GM13977 (cell line): ENCODE measurements at places on chromosomes 2 and 18.

- no peak for DNase-seq
Measured at GRCh38 chr2:64609942-64610281, 43.8 kb downstream of the SERTAD2 start.

DNA sequence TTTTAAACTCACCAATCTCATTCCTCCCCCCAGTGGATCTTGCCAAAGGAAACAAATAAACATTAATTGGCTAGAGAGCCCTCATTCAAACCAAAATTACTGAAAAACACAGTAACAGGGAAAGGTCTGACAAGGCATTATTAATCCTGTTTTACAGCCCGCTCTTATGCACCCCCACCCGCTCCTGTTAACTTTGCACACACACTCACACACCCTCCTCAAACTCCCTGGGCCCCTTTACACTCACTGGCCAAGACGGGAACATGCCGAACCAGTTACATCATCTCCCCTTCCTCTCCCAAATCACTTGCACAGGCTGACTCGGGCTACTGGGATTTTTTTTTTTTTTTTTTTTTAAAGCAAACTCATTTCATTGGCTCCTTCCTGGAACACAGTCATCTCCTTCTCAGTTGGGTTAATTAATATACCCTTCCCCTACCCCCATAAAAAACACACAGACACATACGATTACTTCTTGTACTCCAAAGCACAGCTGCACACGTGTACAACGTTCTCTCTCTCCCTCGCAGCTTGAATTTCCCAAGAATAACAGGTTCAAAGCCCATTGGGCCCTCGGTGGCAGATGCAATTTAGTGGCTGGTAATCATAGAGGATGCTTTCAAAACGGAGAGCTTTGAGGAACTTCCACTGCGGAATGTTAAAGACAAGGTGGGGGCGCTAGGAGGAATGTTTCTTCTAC, 31.8 kb downstream of the KLF7 start:
- DNase-seq, result no peak

DNA sequence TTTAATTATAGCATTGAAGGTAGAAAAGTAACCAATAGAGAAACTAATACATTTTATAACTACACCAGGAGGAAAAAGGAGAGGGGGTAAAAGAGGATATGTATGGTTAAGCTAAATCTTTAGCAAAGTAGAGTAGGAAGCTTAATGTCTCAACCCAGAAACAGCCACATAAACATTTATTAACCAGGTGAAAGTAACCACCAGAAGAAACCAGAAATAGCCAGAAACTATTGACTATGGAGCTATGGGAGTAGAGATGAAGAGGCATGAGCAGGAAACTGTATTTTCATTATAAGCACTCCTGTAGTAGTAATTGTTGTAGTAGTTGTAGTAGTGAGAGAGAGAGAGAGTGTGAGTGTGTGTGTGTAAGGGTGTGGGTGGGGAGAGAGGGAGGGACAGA, 617.5 kb upstream of the CHAC2 start:
- no peak for DNase-seq

- DNase-seq, result no peak
Measured at GRCh38 chr2:228378233-228378632, 196.7 kb upstream of the SPHKAP start.

- DNase-seq, result no peak
Measured at GRCh38 chr2:50546790-50547189, 485.1 kb downstream of the NRXN1 start.

GRCh38 chr2:86193901-86194567, 1.2 kb downstream of the IMMT start:
- DNase-seq, result no peak

DNA sequence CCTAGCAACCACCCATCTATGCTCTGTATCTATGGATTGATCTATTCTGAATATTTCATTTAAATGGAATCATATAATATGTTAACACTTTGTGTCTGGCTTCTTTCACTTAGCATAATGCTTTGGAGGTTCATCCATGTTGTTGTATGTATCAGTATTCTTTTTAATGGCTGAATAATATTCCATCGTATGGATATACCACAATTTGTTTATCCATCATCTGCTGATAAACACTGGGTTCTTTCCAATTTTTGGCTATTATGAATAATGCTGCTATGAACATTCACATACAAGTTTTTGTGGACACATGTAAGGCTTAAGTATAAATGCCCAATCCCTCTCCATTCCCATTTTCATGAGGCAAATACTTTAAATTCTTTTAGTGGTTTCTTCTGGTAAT, 52.9 kb downstream of the MRPL33 start:
- no peak for DNase-seq

DNA sequence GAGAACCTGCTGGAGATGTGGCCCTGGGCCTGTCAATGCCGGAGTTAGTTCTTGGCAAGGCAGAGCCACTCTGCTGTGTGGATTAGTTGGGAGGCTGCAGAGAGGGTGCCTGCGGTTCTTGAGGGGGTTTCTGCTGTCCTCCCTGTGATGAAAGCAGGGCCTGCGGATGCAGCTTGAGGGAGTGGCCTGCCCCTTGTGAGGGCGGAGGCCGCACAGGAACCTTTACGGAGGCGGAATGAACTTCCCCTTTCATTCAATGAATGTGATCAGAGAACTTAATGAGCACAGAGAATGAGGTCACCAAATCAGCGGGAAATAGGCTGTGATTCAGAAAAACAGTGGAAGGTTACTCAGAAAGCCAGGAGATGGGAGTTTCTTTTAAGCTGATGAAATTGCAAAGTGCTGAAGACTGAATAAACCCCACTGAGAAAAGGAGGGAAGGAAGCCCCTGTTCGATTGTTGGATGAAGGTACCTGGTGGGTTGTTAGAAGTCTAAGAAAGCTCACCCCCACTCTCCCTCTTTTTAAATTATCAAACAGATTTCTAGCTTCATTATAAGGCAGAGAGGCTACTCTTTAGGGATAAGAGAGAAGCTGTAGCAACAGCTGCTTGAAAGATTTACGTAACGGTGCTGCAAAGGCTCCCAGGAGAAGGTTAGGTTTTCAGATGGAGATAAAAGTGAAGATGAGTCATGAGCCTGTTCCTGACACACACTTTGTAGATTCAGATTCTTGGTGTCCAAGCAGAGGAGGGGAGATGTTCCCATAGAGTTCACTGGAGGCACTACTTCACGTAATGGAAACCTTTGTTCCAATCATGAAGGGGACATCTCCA, 47.4 kb downstream of the VWA3B start:
- peak; percentile 87 for DNase-seq
